Activated CD8-positive, alpha-beta T cell treated with anti-CD3 and anti-CD28 coated beads for 36 hours (primary cell): ENCODE measurements at places on chromosomes 5 and 9.

GRCh38 chr5:166722939-166723338, 1568.5 kb upstream of the WWC1 start:
- peak; percentile 7 for DNase-seq

- DNase-seq: no peak
These were observed 2073.7 kb upstream of the ACO1 start for GRCh38 chr9:30310711-30311110.

DNA sequence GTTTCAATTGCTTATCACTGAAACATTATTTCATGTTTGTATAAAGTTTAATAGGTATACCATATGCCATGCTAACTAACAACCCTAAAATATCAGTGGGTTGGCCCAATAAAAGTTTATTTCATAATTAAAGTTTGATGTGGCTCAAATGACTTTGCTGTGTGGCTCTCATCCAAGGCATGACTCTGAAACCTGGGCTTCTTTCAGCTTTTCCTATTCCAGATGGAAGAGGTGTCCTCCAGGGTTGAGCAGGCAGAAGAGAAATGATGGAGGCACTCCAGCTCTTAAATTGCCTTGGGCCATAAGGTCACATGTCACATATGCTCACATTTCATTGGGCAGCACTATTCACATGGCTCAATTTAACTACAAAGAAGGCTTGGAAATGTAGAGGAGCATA, 101.9 kb downstream of the MACIR start:
- DNase-seq: no peak

- peak; percentile 15 for DNase-seq
These were observed 1.3 kb downstream of the SH3RF2 start for GRCh38 chr5:145937432-145938250.

- no peak for DNase-seq
These were observed 16.1 kb upstream of the COL5A1 start for GRCh38 chr9:134625361-134626068.

DNA sequence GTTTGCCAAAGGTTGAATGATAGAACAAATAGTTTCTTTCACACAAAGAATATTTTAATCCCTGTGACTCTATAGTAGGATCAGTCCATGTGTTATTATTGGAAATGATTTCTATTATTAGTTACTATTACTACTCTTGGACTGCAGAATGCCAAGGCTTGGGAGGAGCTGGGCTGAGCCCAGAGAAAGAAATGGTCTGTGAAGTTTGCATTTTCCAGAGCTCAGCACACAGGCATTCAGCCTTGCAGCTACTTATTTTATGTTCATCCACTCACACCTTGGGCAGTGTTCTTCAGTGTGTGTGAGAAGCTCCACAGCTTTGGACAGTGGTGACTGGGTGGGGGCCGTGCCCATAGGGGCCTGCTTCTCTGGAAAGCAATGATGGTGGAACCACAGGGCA, 583.1 kb downstream of the CCDC171 start:
- DNase-seq: no peak

GRCh38 chr9:92439921-92440750, 15.9 kb upstream of the OMD start:
- DNase-seq: no peak

DNA sequence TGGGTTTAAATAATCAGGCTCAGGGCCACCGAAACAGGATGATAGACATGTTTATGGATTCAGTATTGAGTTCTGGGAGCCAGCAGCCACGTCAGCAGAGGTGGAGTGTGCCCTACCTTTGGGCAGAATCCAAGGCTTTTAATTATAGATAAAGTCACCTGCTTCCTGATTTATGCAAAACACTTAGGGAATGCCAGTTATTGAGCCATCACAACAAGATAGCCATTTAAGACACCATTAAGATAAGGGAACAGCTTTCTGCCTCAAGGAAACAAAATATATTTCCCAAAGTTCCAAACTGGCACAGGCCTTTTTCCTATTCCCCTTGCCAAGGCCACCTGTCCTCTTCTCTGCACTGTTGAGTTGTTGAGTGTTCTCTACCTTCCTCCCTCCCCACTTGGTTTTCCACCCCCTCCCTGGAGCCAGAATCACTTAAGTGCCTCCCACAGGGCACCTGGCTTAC, 2.4 kb downstream of the CCL28 start:
- no peak for DNase-seq

DNA sequence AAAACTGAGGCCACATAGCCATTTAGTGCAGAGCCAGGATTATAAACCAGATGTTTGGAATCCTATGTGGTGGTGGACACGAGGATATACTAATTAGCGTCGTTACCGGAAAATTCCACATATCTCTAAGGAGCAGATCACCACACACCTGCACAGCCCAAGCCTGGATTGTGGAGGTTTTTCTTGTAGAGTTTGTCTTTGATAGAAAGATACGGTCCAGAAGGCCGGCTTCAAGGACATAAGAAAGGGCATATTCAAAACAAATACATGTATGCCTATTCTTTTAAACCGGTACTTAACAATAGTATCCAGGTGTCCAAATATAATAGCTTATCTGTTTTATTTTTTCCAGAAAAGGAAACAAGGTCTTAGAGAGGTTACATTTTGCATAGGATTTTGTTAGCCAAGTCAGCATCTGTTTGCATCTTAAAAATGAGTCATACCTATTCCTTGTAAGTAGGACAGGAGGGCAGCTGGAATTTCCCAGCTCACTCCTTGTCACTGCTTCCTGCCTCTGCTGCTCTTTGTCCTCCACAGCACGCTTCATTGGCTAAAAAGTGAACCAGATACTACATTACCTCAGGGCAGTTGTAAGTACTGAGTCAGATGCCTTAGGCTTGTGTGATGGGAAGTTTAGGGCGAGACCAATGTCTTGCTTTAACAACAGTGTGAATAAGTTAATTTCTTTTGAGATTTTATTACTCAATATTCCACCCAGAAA, 3.6 kb downstream of the TMC1 start:
- peak; percentile 60 for DNase-seq

DNA sequence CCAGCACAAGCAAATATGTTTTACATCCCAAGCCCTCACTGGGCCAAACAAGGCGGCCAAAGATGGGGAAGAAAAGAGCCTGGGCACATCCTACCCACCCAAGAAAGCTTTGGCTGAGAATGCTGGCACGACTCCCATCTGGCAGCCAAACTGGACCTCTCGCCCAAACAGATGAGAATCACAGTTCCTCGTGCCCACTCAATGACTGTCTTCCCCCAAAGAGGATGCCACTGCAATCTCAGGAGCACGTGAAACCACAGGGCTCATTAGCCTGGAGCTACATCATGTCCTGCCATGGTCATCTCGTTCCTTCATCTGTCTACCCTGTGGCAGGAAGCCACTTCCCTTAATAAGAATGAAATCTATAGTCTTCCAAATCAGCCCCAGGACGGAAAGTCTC, 536.8 kb downstream of the BNC2 start:
- DNase-seq: no peak

DNA sequence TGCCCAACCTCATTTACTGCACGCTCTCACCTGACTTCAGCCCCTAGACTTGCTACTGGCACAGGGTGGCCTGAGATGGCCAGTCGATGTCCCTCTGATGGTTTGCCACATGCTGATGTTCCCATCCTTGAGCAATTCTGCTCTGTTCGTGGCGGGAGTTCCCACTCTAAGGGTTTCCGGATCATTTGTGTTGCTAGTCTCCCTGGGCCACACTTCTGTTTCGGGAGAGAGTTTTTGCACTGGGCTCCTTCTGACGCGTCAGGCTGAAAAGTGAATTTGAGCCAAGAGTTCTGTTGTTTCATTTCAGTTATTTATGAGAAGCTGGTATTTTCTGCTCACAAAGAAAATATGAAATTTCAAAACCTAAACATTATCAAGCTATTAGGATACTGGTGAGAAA, 597.7 kb downstream of the BNC2 start:
- no peak for DNase-seq

GRCh38 chr9:96163161-96163560, 138.8 kb downstream of the HSD17B3 start:
- DNase-seq: no peak

GRCh38 chr9:88462191-88462590, 72.8 kb upstream of the NXNL2 start:
- no peak for DNase-seq

- no peak for DNase-seq
These were observed 529.5 kb upstream of the ZNF462 start for GRCh38 chr9:106333481-106333880.

DNA sequence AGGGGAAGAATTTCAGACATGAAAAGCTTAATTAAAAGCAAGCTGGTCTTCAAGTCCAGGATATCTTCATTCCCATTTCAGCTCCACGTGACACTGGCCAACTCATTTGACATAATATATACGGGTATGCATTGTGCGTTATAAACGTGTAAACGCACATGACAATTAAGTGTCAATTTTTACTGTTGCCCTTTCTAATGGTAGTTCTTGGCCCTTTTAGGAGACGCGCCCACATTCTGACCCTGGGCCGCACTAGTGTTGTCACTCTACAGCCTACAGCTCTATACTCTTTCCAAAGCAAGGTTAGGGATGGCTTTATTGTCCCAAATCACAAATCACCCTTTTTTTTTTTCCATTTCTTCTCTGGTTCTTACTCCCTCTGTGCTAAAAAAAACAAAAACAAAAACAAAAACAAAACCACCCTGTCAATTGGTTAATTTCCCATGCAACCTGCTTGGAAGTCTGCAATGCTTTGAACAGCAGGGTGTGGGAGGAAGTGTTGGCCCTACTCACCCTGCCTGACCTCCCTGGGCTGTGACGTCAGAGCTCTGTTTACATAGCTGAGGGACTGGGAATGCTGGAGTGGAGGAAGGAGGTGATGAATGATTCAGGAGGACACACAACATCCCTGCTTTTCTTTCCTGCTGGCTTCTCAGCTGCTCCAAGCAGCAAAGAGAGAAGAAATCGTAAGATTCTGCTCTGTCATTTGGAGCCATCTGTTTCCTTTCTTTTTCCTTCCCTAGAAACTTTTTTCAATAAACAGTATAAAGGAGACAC, 19.3 kb downstream of the RFK start:
- no peak for DNase-seq

DNA sequence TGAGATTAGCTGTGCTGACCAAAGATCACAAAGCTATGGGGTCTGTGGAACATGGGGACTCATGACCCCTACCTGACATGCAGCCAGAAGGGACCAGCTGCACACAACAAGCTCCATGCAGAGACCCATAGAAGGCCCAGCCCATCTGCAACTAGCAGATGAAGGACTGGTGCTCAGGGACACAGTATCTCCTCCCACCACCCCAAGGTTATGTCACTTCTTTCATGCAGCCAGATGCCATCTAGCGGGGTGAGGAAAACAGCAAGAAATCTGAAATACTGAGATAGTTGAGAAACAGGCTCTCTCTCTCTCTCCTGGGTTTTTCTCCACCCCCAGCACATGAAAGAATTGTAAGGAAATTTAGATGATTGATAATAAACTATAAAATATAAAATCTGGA, 161.3 kb upstream of the DAPK1 start:
- DNase-seq: no peak

- DNase-seq: no peak
These were observed 82.1 kb downstream of the PIK3R1 start for GRCh38 chr5:68297656-68298055.

DNA sequence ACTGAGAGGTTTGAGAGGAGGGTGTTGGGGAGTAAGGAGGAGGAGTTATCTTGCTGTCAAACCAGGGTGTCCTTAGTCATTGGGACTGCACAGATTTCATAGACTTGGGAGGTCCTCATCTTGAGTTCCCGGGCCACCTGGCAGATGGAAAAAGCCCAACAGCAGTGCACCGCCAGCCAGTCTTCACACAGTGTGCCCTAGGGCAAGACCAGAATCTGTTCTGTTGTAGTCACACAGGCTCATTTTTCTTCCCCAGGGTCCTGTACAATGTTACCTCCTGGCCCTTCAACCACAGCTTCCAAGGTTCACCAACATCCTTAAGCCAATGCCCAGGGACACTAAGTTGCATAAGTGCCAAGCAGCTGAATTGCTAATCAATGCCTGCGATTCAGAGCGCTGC, 21.0 kb downstream of the PLAC8L1 start:
- no peak for DNase-seq

DNA sequence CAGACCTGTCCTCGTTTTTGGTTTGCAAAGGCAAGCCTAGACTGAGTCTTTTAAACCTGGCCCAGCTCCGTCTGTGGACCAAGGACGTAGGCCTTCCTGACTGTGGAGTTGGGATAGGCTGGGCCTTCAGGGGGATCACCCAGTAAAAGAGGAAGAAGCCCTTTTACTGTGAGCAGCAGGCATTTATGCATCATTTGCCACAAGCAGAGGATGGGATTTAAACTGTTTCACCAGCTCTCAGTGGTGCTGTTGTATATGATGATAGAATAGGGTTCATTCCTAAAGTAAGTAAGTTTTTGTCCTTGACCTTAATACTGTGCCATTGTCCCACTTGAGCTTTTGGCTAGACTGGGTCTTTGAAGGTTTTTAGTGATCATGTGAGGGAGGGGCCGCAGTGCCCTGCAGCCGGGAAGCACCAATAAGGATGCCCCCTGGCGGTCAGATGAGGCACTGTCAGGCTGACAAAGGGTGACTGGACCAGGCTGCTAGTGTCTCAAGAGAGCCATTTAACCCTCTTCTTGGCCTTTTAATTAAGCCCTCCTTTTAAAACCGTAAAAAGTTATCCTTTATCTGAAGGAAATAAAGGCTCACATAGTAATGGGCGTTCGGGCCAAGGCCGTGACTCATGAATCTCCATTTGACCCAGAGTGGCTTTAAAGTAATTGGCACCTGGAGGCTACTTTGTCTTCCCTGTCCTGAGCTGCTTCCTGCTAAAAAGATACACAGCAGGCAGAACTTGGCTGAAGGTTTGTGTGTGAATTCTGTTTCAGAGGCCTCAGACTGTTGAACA, 74.0 kb downstream of the UBAP1 start:
- DNase-seq: peak; percentile 79

DNA sequence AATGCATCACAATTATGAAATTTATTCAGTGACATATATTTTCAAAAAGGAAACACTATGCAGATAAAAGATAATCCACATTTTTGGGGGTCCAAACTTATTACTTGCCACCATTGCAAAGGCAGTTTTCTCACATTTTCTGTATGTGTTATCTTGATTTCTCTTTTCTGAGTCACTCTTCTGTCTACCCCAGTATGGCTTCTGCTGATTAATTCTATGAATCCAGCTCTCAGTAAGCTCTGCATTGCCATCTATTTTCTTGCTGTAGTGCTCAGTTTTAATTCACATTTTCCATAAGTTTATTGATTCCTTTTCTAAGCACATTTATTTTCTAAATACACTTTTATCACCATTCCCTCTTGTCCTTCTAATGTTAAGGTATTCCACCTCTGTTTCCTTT, 1.7 kb downstream of the IFNA10 start:
- no peak for DNase-seq

GRCh38 chr5:55226027-55226933, 835 bp downstream of the MCIDAS start:
- peak; percentile 87 for DNase-seq

- peak; percentile 21 for DNase-seq
These were observed 23.9 kb upstream of the CPLX2 start for GRCh38 chr5:175847503-175847902.
